ENCODE measurements at places on chromosomes 2 and 18.

DNA sequence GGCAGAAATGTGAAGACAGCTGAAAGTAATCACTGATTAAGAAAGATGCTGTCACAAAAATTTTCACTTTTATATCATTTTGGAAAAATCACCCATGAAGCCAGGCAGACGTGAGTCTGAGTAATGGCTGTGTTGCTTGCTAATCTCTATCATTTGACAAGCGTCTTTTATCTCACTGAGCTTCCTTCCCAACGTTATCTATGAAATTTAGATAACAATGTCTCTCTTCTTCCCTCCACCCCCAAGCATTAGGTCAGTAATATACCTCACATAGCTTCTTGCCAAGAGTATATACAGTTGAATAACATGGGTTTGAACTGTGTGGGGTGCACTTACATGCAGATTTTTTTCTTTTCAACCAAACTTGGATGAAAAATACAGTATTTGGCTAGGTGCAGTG lies 388.6 kb upstream of the NRXN1 start:
- no peak for DNase-seq

GRCh38 chr2:56676966-56677365 lies 493.2 kb downstream of the CCDC85A start:
- no peak for DNase-seq

DNA sequence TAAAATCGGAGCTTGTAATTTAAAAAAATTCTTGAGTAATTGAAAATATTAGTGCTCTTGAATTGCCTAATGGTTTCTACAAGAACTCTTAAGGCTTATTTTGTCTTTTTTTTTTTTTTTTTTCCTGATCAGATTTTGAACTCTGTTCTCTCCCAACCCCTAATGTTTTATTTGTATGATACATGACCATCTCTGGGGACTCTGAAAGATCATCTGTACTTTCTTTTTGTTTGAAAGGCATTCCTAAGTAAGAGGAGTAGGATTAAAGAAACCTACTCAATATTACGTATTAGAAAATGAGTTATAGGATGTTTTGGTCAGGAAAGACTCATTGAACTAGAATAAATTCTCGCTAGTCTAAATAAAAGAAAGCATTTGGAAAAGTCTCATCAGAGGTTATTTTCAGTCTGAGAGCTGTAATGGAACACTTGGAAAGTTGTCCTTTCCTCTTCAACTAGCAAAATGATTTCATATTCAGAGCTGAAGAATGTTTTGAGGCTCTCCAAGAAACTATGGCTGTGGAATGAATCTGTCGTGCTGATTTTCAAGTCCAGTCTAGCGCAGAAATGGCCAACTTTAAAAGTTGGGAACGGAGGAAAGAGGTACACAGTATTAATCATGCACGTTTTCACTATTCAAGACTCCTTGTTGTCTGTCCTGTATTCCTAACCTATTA lies 182.7 kb downstream of the PRPF40A start:
- DNase-seq, result no peak

- no peak for DNase-seq
These were observed 10.0 kb downstream of the TTL start for GRCh38 chr2:112491946-112492345.

DNA sequence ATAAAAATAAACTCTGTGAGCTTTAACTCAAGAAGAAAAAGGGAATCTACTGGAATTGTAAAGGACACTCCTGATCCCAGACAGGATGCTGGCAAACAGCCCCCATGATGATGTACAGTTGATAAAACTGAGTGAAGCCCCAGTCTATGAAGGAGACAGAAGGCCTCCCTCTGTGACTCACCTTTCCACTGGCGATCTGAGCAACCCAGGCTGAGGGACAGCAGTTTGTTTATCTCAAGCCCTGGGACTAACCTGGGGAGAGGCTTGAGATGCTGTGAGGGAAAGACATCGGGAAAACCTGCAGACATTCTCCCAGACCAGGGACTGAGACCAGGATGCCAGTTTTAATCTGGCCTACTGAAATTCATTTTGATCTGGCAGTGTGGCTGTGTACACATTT lies 104.5 kb upstream of the CDH2 start:
- DNase-seq, result no peak

GRCh38 chr18:32310774-32311173 lies 120.9 kb downstream of the MEP1B start:
- DNase-seq, result no peak

DNA sequence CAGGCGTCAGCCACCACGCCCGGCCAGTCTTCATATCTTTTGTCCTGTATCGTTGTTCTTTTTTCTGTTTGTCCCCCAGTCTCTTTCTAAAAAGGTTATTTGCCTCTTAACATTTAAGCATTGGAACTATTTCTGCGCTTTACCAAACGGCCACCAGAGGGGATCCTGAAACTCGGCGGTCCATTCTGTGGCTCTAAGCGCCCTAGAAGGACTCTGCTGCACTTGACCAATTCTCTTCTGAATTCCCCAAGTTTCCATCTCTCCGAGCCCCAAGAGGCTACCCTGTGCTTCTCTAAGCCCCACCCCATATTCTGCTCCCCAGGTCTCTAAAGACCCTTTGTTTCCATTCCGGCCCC lies 33.1 kb upstream of the REG3G start:
- no peak for DNase-seq

DNA sequence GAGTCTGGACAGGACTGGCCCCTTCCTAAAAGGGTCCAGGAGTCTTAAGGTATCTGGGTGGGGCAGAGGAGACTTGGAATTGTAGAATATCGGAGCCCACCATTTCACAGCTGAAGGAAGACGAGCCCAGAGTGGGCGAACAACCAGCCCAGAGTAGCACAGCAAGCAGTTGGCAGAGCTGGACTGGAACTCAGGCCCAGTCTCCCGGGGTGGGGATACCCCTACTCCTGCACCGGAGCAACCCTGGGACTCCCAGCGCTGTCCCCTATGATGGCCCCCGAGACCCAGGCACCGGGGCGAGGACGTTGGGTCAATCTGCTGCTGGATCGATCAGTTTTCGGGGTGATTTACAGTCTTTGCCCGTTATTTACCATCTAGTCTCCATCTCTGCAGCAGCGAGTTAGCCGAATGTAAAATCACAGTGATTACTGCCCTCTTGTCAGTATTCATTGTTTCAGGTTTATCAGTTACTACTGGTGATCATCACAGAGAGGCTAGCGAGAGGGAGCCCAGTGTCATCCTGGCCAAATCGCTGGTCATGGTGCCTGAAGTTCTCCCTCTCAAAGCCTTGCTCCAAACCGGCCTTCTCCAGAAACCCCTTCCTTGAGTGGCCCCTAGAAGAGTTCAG lies 75.3 kb downstream of the SMAD7 start:
- DNase-seq, result no peak

DNA sequence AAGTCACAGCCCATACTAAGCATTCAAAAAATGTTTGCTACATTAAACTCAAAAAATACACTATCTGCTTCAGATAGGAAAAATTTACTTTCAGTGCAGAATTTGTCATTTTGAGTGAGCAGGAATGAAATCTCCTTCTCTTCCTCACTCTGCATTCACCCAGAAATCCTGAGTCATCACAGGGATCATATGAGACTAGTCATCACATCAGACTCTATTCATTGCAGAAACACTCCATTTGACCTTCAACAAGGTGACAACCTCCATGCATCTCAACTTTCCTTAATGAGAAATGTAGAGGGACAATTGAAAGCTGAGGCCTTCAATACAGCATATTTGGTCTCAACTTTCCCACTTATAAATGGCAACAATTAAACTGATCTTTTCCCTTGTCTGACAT lies 130.4 kb upstream of the CYP26B1 start:
- DNase-seq, result no peak

DNA sequence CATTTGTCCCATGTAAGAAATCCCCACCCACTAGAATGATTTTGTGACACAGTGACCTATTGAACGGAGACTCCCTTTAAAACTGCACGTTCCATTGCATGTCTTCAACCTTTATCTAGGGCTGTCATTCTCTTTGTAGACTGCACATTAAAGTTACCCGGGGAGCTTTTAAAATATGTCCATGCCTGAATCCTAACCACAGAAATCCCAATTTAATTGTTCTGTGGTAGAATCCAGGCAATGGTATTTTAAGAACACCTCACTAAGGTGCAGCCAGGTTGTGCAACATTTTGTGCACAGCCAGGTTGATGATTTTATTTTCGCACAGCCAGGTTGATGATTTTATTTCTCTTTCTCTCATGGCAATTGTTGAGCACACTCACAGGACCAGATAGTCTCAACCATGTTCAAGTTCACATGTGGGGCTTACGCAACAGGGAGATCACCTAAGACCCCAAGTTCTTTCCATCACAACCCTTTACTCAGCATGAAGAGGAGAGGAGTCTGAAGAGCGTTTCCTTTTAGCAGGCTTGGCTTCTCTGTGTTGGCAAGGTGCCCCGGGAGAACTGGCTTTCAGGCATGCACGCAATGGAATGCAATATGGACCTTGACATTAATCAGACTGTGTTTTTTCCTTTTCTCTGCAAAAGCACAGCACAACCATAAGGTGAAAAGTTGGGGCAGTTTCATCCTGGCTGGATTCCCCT lies 467.3 kb upstream of the ETAA1 start:
- no peak for DNase-seq

GRCh38 chr2:144402251-144402650 lies 117.7 kb downstream of the ZEB2 start:
- no peak for DNase-seq

DNA sequence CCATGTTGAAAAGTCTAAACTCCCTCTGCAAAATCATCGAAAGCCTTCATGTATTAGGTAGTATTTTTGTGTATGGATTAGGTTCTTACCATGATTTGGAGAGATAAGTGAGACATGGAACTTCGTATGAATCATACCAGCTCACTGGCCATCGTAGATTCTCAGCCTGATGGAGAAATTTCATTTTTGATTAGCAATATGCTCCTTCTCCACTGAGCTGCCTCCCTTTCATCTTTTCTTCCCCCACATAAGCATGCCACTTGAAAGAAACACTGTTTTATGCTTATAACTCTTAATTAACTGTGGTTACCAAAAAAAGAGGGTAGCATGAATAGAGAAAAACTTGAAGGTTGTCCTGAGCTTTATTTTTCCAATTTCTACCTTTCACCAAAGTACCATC lies 111.9 kb downstream of the NCK2 start:
- DNase-seq, result no peak
